Fibroblast of skin of left biceps (primary cell): ENCODE measurements at places on chromosomes 12 and 14.

DNA sequence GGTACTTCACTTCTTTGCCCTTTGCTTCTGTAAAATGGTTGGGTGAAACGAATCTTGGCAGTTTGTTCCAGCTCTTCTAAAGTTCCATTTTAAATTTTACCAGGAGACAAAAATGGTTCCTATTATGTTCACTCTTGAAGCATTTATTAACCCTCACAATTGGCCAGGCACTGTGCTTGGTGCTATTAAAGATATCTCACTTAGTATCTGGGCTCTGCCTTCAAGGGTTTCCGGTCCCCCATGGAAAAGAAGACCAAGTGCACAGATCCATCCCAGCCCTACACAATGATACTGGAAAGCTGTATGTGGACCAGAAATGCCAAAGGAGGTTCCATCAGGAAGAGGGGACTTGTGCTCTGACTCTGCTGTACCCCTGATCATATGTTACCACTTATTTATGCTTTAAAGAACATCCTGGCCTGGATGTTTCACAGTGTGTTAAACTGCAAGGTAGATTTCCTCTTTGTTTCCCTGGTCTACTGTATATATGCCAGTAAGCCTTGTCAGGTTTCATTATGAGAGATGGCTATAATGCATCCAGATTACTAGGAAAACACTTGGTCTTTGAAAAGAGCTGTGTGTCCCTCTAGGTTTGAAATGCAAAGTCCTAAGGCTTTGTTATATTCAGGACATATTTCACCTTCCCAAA, 154.8 kb downstream of the PRKCH start:
- DNase-seq, result no peak

DNA sequence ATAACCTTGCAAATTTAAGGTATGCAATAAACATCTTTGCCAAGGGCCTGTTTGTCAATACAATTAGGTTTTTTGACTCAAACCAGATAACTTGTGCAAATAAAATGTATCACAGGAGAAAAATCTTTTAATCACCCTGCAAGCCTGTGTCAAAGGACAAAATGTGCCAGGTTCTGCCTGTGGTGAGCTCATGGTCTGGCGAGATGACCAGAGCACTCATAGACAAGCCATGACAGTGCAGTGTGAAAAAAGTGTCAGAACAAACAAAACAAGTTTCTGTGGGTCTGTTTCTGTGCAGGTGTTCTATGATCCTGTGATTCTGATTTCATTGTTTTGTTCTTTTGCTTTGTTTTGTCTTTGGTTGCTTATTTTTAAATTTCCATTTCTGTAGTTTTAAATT, 847.2 kb downstream of the VRK1 start:
- no peak for DNase-seq

GRCh38 chr14:58870961-58871360, 233.2 kb downstream of the DACT1 start:
- no peak for DNase-seq

GRCh38 chr12:131852551-131853299, 24.5 kb downstream of the MMP17 start:
- no peak for DNase-seq

DNA sequence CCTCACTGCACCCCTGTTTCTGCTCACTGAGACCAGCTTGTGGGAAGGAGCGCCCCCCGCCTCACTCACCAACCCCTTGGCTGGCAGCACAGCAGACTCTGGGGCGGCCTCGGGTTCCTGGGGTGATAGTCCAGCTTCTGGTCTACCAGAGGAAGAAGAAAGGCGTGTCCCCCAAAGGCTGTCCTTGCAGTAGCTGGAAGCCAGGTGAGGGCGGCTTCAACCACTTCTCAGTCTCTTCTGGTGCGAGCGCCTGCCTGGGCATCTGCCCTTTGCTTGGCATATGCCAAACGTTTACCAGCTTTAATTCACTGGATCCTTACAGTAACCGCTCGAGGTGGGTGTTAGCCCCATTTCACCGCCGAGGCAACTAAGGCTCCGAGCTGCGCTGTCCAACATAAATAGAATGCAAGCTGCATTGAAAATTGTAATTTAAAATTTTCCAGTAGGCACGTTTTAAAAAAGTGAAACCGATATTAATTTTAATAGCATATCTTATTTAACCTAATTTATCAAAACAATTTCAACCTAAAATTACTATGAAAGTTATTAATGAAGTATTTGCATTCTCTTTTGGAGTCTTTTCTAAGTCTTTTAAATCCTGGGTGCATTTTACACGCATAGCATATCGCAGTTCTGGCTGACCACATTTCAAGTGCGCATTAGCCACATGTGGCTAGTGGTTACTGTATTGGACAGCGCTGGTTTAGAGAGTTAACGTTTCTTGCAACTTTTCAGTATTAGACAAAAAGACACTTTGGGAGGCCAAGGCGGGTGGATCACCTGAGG, 872 bp downstream of the FAM177A1 start:
- DNase-seq, result no peak
